ENCODE measurements at places on chromosomes 5 and 9. TPM values are rescaled to one million over a fixed set of nuclear protein-coding genes. Genes with fewer than 3 reads are reported as not detected.

- H3K27ac ChIP-seq: peak overlapping the region; percentile 61
- H3K27me3 ChIP-seq: peaks cover 2% of the 10 kb centered on the region
- peaks cover 8% of the 10 kb centered on the region for H3K36me3 ChIP-seq
Measured at GRCh38 chr9:34994260-34994899, 4.8 kb downstream of the DNAJB5 start.

Gene NME5
- 4.3 TPM for total RNA-seq

Gene FRMPD1
- 0.36 TPM for total RNA-seq

DNA sequence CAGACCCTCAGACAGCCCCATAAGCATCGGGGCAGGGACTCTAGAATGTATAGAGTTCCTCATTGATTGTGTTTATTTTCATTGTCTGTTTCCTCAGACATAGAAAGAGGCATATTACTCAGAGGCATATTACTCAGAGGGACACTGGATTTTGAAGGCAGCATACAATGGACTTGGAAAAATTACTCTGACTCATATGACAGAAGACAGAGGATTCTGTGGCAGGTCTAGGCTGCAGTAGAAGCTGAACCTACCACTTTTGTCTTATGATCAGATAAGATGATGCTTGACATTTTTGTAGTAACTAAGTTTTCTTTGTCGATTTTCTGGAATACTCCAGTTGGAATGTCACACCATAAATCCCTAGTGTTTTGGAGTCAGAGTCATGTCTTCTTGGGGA is 105.2 kb downstream of the ST8SIA4 start:
- H3K27me3 ChIP-seq: no peaks in the 10 kb centered on the region
- no peaks in the 10 kb centered on the region for H3K36me3 ChIP-seq
- H3K4me3 ChIP-seq: no peak overlapping the region
- no peak overlapping the region for H3K27ac ChIP-seq
- no peak for DNase-seq

- no peak overlapping the region for H3K27ac ChIP-seq
- H3K4me3 ChIP-seq: no peak overlapping the region
- no peaks in the 10 kb centered on the region for H3K27me3 ChIP-seq
- H3K4me1 ChIP-seq: no peaks in the 10 kb centered on the region
- no peaks in the 10 kb centered on the region for H3K36me3 ChIP-seq
- DNase-seq: no peak
Measured at GRCh38 chr5:87122151-87122977, 145.3 kb upstream of the RASA1 start.

- DNase-seq: no peak
- H3K4me1 ChIP-seq: peaks cover 24% of the 10 kb centered on the region
- H3K4me3 ChIP-seq: peak overlapping the region; percentile 64
- peak overlapping the region; percentile 77 for H3K27ac ChIP-seq
- H3K36me3 ChIP-seq: peaks cover 40% of the 10 kb centered on the region
- H3K27me3 ChIP-seq: no peaks in the 10 kb centered on the region
Measured at GRCh38 chr9:114592356-114592755, 4.8 kb downstream of the ATP6V1G1 start.

Gene SPEF2
- total RNA-seq: 11.5 TPM

Gene CAMK2A
- total RNA-seq: 0.26 TPM

DNA sequence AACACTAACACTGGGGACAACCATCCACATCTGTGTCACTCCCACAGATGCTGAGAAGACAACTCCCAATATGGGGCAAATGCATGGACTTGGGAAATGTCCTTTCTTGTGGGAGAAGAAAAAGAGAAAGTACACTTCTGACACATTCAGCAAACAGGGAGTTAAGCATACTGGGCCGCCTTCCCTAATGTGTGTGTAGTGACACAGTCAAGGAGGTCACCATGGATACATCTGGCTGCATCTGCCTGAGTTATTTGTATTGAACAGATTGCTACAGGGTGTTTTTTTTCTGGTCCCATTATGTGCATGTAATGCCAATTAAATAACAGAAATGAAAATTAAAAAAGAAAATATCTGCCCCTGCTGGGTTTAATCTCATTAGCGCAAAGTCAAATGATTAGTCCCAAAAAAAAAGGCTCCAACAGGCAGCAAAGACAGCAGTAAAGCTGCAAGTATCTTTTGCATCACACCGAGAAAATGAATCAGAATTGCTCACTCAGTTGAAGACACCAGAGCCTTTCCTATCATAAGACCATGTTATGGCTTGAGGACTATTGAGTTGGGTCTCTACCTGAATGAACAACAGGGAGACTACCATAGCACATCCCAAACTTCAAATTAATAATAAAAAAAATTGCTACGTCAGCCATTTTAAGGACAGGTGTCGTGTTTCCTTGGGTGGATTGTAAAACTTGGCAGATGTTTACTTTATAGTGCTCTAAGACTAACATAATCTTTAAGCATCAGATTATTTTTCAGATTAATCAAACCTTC is 395.9 kb downstream of the DTWD2 start:
- H3K4me3 ChIP-seq: no peak overlapping the region
- H3K27me3 ChIP-seq: no peaks in the 10 kb centered on the region
- DNase-seq: no peak
- no peak overlapping the region for H3K27ac ChIP-seq
- H3K36me3 ChIP-seq: no peaks in the 10 kb centered on the region

DNA sequence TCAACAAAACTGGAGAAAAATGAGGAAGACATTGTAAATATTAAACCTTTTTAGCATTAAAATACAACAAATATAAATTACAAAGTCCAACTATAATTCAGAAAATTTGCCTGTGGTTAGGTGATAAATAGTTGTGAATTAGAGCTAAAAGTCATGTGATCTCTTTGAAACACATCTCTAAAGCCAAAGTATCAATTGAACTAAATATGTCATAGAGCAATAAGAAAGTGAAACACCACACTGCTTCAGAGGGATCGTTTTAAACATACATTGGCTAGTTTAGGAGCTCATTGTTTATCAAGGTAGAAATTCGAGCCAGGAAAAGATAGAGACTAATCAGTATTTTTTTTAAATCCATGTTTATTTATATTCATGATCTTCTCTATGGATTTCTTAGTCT is 606.3 kb upstream of the ITGA1 start:
- no peaks in the 10 kb centered on the region for H3K36me3 ChIP-seq
- no peak for DNase-seq
- no peaks in the 10 kb centered on the region for H3K27me3 ChIP-seq
- H3K4me3 ChIP-seq: no peak overlapping the region
- no peak overlapping the region for H3K27ac ChIP-seq

GRCh38 chr9:99680191-99680590 is 141.5 kb upstream of the NR4A3 start:
- no peak overlapping the region for H3K27ac ChIP-seq
- DNase-seq: no peak
- no peak overlapping the region for H3K4me3 ChIP-seq
- no peaks in the 10 kb centered on the region for H3K27me3 ChIP-seq
- H3K4me1 ChIP-seq: no peaks in the 10 kb centered on the region

Gene AK8
- 5.5 TPM for total RNA-seq

Gene SLC36A3
- not detected for total RNA-seq

- H3K36me3 ChIP-seq: no peaks in the 10 kb centered on the region
- H3K27ac ChIP-seq: no peak overlapping the region
- H3K4me3 ChIP-seq: no peak overlapping the region
- no peak for DNase-seq
Measured at GRCh38 chr9:6355728-6356127, 27.6 kb downstream of the TPD52L3 start.

Gene PAEP
- not detected for total RNA-seq

GRCh38 chr5:102924963-102925362 is 169.9 kb downstream of the PAM start:
- no peak for DNase-seq
- peaks cover 12% of the 10 kb centered on the region for H3K4me1 ChIP-seq
- H3K27me3 ChIP-seq: no peaks in the 10 kb centered on the region
- H3K4me3 ChIP-seq: no peak overlapping the region
- H3K36me3 ChIP-seq: peaks cover 7% of the 10 kb centered on the region
- no peak overlapping the region for H3K27ac ChIP-seq

DNA sequence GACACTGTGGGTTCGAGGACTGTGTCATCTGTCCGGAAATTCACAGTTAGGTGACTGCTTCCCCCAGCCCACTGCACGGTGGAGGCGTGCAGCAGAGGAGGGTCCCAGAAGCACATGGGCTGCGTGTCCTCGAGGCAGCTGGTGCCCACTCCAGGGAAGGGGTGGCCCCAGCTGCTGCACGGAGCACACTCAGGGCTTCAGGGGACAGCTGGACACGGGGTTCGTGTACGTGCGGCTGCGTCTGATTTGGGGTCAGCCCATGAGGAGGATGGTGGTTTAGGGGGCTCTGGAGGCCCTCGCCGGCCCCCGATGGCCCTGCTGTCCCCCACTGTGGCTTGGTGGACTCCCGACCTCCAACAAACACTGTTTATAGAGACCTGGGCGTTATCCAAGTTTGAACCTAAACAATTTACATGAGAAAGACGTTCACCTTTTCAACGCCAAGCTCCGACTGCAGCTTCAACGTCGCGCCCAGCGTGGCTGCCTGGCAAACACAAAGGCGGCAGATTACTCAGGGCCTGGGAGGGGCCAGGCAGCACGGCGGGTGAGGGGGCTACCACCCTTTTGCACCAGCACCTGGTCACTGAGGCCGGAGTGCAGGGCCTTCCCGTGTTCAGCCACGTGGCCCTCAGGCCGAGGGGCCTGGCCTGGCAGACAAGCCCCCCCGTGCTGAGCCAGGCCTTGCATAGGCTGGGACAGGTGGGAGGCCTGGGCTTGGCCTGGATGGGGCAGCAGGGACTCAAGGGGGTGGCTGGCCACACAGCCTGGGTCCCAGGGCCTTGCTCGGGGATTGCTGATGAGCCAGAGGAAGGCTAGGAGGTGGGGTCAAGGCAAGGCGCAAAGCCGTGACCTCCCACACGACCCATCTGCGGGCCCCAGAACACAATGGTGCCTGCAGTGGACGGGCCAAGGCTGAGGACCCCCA is 55.2 kb downstream of the EXD3 start:
- peaks cover 9% of the 10 kb centered on the region for H3K36me3 ChIP-seq
- H3K4me1 ChIP-seq: peaks cover 4% of the 10 kb centered on the region
- H3K27ac ChIP-seq: no peak overlapping the region
- H3K4me3 ChIP-seq: no peak overlapping the region
- no peaks in the 10 kb centered on the region for H3K27me3 ChIP-seq
- DNase-seq: no peak

GRCh38 chr5:58239045-58239444 is 220.8 kb downstream of the PLK2 start:
- peaks cover 8% of the 10 kb centered on the region for H3K4me1 ChIP-seq
- no peak for DNase-seq
- no peak overlapping the region for H3K4me3 ChIP-seq
- H3K27ac ChIP-seq: peak overlapping the region; percentile 77
- no peaks in the 10 kb centered on the region for H3K36me3 ChIP-seq

Gene FAM153A
- 0.52 TPM for total RNA-seq

Gene PCDHGB4
- total RNA-seq: 15.6 TPM

Gene PRDM12
- total RNA-seq: 0.34 TPM

Gene OMD
- total RNA-seq: not detected

DNA sequence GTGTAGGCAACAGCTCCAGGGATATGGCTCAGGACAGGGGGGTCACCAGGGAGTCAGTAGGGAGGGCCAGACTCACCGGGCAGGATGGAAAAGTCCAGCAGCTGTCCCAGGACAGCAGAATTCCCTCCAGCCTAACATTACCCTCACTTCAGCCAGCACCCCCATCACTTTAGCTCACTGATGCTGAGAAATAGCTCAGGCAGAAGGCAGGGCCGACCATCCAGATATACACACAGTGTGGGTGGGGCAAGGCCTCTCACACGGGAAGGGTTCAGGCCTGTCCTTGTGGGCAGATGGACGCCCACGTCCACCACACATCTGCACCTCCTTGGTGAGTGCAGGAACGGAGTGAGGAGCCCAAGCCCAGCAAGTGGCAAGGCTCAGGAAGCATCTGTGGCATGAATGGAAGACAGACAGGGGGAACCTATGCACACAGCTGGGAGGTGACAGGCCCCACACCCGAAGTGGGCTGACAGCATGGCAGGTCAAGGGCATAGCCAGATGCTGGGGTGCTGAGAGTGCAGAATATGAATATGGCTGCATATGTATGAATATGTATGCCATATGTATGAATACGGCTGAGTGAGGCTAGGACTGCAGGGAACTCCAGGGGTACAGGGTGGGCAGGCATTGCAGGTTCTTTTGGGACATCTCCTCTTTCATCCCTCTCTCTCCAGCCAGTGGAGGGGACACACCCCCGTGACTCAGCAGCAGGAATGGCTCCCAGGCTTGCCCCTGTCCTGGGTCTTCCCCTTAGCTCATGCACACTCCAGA is 17.0 kb downstream of the BICD2 start:
- H3K27ac ChIP-seq: peak overlapping the region; percentile 30
- peaks cover 13% of the 10 kb centered on the region for H3K36me3 ChIP-seq
- no peak overlapping the region for H3K4me3 ChIP-seq
- no peak for DNase-seq
- H3K4me1 ChIP-seq: peaks cover 31% of the 10 kb centered on the region

Gene C9orf153
- total RNA-seq: not detected

Gene KIF4B
- 0.14 TPM for total RNA-seq

GRCh38 chr5:126233256-126233655 is 190.0 kb upstream of the GRAMD2B start:
- H3K27ac ChIP-seq: no peak overlapping the region
- no peak for DNase-seq
- H3K4me1 ChIP-seq: peaks cover 14% of the 10 kb centered on the region
- no peak overlapping the region for H3K4me3 ChIP-seq
- H3K27me3 ChIP-seq: peaks cover 3% of the 10 kb centered on the region

DNA sequence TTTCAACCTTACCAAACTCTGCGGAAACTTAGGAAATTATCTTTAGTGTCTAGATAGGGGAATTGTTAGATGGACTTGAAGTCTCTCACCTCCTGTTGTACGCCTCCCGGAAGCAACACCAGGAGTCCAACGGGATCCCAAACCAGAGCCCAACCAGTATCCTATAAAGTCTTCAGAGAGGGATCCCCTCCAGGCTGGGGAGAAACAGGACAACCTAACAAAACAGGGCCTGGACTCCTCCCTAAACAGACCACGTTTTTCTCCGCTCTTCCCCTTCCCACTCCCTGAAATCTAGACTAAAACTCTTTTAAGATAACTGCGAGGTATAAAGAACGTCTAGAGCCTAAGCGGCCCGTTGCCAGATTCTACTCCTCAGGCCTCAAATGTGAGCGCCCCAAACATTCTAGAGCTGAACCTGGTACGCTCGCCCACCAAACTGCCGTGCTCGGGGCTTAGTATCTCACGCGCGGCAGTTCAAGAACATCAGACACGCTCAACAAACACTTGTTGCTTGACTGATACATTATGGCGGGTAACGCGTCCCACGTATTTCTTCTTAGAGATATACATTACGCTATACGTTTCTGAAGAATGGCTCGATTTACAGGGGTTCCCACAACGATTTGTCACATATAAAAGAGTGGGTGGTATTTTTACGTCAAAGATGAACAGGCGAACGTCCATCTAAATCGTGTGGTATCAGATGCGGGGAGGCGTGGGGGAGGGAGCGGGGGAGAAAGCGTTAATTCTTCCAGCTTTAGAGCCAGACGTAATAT is 663 bp upstream of the SMIM27 start:
- peaks cover 14% of the 10 kb centered on the region for H3K4me1 ChIP-seq
- DNase-seq: no peak
- H3K27ac ChIP-seq: peak overlapping the region; percentile 96
- no peaks in the 10 kb centered on the region for H3K27me3 ChIP-seq
- H3K36me3 ChIP-seq: peaks cover 20% of the 10 kb centered on the region

- H3K4me1 ChIP-seq: no peaks in the 10 kb centered on the region
- H3K36me3 ChIP-seq: no peaks in the 10 kb centered on the region
- no peak overlapping the region for H3K27ac ChIP-seq
- no peak for DNase-seq
- no peak overlapping the region for H3K4me3 ChIP-seq
- H3K27me3 ChIP-seq: no peaks in the 10 kb centered on the region
Measured at GRCh38 chr5:25484391-25484790, 839.6 kb upstream of the CDH10 start.

GRCh38 chr5:74051076-74051475 is 425.1 kb downstream of the ARHGEF28 start:
- no peaks in the 10 kb centered on the region for H3K36me3 ChIP-seq
- DNase-seq: no peak
- H3K4me1 ChIP-seq: peaks cover 26% of the 10 kb centered on the region
- H3K27me3 ChIP-seq: peaks cover 3% of the 10 kb centered on the region

Data from type B pancreatic cell (in vitro differentiated cells).